ENCODE measurements at places on chromosomes 5 and 9.
A peak's percentile ranks its signal among the peaks of the same experiment; 100 is the strongest.

- no peak for DNase-seq
Measured at GRCh38 chr5:172646716-172647285, 5.7 kb downstream of the NEURL1B start.

GRCh38 chr5:179585941-179586401 lies 35.6 kb downstream of the RUFY1 start:
- DNase-seq: no peak

DNA sequence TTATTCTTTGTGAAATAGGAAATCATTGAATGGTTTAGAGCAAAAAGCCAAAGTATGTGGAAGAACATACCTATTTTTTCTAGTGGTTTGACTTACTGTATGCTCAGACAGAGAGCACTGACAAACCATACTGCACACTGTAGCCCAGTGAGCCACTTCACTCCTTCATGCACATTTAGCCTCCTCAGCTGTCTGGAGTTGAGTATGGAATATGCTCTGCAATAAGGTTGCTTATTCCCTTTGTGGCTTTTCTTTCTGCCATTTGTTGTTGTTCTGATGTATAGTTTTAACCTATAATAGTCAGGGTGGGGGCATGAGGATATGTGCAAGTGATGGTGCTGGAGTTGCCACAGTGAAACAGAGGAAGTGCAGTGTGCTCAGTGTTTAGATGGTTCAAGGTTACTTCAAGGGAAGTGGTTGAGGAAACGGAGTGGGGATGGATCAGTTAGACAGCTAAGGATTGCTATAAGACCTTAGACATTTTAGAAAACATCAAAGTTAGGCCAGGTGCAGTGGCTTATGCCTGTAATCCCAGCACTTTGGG lies 100.7 kb downstream of the CDC42SE2 start:
- DNase-seq: no peak

DNA sequence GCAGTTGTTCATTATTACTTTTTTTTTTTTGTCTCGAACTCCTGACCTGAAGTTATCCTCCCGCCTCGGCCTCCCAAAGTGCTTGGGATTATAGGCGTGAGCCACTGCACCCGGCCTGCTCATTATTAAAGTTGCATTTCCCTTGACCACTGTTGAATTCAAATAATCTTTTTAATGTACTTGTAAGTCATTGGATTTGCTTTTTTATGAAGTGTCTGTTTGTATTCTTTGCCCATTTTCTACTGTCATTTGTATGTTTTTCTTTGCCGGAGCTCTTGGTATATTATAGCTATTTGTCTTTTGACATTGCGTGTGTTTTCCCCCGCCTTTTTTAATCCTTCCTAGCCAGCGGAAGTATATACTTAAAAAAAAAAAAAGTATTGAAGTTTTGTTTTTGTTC lies 22.0 kb downstream of the LRRTM2 start:
- no peak for DNase-seq

DNA sequence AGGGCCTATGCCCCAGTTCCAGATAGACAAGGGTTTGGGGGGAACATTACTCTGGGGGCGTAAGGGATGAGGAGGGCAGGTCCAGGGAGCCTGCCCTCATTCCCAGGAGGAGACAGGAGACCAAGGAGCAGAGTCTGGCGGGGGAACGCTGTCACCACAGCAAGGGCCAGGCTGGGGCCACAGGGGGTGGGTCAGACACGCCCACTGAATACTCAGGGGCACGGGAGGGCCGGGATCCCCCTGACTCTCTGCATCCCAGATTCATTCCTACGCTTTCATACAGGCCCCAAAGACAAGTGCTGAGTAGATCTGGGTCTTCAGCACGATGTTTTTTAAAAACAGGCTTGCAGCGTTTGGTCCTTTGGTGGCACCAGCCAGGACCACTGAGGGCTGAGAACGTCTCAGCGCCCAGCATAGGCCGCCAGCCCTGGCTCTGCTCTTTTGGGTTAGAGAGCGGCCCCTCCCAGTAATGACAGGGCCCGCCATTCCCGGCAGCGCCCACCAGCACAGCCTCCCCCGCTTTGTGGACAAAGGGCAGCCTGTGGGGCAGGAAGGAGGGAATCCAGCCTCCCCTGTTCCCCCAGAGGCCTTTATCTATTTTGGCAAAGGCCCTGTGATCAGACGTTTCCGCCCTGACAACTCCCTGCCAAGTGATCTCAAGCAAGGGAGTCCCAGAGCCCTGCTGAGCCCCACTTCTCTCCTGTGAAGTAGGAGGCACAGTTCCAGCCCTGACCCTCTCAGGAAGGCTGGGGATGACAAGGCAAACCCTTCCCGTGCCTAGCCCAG lies 24.9 kb downstream of the NEK6 start:
- no peak for DNase-seq

DNA sequence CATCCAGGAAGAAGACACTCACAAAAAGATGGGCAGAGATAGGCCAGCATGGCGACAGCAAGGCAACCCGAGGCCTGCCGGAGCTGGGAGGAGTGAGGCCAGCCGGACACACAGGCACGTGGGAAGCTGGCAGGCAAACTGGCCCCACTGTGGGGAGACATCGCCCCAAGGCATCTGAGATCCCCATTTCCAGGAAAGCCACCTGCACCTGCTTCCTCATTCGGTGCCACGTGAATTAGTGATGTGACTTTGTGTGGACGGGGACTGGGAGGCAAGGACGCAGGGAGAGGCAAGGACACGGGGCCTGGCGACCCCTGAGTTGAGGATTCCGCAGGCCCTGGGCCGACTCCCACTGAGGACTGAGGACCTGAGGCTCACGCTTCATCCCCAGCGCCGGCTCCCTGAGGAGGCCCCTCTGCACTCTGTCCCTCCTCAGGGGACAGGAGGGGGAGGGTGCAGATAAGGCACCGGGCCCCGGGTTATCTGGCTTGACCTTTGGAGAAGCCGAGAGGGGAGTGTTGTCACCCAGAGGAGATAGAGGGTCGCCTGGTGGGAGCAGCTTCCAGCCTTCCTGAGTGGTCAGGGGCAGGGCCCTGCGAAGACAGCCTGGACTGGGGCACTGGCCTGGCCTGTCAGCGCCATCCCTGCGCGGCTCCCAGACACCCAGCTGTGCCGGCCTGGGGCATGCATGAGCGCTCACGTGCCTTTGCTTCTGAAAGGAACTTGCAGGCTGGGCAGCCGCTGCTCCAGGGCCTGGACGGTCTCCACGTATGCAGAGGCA lies 39.7 kb downstream of the NDUFS6 start:
- no peak for DNase-seq

- DNase-seq: no peak
Measured at GRCh38 chr5:117161718-117162335, 587.2 kb upstream of the SEMA6A start.

GRCh38 chr5:92581249-92581648 lies 999.8 kb downstream of the NR2F1-AS1 start:
- DNase-seq: no peak

- DNase-seq: no peak
Measured at GRCh38 chr5:643351-643801, 31.2 kb downstream of the CEP72 start.

DNA sequence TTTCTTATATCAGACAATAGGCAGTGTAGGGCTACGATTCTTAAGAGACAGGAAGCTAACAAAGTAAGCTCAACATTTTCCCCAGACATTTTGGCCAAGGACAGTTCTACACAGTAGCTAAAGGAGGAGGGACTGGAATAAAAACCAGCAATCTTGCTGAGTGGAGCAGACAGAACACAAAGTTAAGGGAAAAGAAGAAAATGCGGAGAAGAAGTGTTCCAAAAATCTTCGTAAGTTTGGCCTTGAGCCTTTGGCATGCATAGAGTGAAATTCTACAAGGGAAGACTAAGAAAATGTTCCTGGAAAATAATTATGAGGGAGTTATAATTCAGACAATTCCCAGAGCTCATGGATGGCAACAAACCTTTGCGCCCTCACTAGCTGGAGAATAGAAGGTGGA lies 748.0 kb upstream of the CTNND2 start:
- DNase-seq: no peak

GRCh38 chr5:368183-369084 lies 46.9 kb downstream of the AHRR start:
- no peak for DNase-seq

DNA sequence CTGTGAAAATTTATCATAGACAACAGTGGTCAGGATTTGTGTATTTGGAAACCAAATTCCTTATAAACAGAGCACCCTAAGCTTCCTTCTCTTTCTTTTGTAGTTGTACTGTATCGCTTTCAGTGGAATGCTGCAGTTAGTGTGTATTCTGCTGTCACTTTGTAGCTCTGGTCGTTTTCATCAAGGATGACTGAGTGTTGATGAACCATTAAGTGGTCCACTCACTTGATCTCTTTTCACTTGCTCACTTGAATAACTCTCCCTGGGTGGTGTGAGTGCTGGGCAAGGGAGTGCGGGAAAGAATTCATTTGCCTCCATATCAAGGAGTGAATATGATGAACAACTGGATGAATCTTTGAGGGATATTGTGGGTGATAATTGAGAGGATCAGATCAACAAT lies 1225.7 kb upstream of the WWC1 start:
- no peak for DNase-seq

- DNase-seq: peak; percentile 33
Measured at GRCh38 chr5:95620030-95620869, at the start of gene GPR150. Gene GPR150, plus strand, starts transcription at chr5:95620087. Its CDS starts 189 bp downstream, at chr5:95620276.

DNA sequence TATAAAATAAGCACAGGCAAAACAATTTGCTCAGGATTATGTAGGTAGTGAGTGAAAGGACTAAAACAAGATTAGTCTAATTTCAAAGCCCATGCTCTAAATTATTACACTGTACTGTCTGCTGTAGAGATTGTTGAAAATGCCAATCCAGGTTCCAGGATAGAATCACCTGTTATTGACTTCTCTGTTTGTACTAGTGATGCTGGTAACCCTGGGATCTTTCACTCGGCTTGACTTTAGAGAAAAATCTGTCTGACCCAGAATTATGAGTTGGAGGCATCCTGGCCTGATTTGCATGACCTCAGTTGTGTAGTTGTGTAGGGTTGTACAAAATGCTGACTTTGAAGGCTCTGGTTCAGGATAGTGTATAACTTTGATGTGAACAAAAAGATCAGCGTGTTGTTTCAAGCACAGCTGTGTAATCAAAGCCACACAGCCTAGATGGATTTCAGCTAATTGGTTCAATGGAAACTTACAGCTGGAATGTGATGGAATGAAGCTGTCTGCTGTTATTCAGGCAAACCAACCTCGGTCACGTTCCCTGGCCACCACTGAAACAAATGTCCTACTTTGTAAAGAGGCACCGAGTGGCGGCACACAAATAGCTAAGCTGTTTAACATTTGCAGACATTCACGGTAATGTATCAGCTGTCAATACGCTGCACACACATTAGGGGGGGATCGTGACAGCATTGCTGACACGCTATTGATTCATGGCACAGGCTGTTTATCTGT lies 340.3 kb downstream of the KCTD16 start:
- DNase-seq: no peak

GRCh38 chr5:132079619-132080018 lies 6.0 kb downstream of the CSF2 start:
- no peak for DNase-seq

DNA sequence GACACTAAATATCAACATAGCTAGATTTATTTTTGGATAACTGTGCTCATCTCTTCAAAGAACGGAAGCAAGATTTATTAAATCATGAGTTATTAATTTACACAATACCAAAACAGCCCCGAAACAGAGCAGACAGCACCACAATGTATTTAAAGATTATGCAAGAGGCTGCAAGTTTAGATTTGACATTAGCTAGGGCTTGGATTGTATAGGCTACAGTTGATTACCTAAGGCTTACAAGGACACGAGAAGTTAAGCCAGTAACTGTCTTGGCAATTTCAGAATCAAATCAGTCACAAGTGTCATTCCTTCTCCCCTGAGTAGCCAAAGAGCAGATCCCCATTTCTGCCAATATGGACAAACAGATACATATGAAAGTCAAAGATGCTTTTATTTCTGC lies 152.6 kb downstream of the MED27 start:
- no peak for DNase-seq

GRCh38 chr5:125140220-125140619 lies 393.8 kb upstream of the ZNF608 start:
- DNase-seq: no peak

GRCh38 chr9:111913159-111913558 lies 16.5 kb downstream of the UGCG start:
- DNase-seq: no peak

DNA sequence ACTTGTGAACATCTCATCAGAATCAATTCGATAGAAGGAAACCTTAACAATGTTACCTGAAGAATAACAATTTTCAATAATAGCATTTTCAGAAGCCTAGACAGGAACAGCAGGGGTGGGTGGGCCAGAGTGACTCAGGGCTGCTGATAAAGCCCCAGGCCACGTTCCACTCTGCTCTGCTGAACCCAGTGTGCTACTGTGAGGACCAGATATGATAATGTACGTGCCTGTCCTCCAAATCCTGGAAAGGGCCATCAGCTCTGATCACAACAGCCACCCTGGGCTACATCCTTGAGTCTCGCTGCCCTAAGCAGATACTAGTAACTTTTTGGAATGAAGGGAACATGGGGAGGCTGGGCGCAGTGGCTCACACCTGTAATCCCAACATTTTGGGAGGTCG lies 91.3 kb downstream of the PRRT1B start:
- DNase-seq: no peak

- DNase-seq: no peak
Measured at GRCh38 chr5:91848453-91848852, 465.3 kb upstream of the ARRDC3 start.

- no peak for DNase-seq
Measured at GRCh38 chr5:63697811-63698210, 264.4 kb downstream of the HTR1A start.

DNA sequence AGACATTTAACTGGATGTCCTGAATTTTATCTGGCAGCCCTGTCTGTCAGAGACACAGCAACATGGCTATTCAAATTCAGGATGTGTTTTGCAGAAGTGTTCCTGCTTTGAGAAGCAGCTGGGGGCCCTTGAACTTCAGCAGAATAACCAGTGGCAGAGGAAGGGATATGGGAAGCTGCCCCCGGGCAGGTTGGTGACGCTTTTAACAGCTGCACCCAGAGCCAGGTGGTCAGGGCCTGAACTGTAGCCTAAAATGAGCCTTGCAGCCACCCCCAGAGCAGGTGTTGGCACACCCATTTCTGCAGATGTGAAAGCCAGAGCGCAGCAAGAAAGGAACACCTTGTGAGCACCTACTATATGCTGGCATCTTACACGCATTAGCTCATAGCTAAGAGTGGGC lies 128.7 kb upstream of the BOD1 start:
- no peak for DNase-seq

DNA sequence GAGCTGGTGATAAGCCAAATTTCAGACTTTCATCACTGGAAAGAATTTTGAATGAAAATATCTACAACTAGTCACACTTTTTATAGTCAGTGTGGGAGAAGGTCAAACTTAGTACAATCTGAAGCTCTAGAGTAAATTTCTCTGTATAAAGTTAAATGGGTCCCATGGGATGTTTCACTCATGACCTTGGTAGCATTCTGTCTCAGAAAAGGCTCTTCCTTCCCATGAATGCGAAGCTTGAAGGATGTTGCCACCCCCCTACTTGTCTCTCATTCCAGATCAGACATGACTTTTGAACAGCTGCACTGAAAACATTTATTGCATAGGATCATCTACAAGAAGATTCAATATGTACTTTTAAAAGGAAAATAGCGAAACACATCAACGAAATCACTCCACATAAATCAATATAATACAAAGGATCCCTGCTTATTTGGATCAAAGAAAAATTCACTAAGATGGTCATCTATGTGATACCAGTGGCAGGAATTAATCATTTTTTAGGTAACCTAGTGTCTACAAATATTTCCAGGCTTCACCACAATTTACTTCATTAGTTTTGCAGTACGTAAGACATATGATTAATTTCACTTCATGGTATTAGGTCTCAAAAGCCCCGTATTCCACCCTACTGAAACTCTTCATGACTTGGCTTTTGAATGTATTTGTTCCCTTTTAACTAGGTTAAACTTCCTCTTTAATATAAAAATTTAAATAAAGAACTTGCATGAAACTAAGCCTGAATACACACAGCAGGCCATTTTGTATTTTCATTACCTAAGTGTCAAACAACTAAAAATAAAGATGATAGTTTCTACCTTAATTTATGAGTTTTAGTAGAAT lies 4.4 kb downstream of the ST8SIA4 start:
- no peak for DNase-seq
